ENCODE measurements at places on chromosomes 2 and 18.

GRCh38 chr2:238863231-238863630, 15.3 kb downstream of the TWIST2 start:
- DNase-seq: peak; percentile 34

DNA sequence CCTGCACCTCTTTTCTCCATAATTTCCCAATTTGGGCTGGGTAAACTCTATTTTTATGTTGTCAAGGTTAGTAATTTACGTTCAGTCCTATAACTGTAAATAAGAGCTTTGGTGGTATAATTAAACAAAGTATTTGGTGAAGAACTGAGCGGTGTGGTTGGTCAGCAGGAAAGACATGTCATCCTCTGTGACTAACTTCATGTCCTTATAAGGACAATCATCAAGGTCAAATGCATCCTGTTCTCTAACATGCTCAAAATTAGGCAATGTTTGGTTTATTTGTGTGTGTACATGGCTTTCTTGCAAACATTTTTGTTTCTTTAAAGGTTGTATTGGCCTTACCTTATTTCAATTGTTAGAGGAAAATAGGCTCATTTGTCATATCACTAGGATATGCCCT, 121.5 kb upstream of the NABP1 start:
- no peak for DNase-seq

- DNase-seq: no peak
These were observed 262.0 kb upstream of the PIK3C3 start for GRCh38 chr18:41693008-41693407.

GRCh38 chr18:59651071-59651470, 46.2 kb downstream of the CCBE1 start:
- no peak for DNase-seq

DNA sequence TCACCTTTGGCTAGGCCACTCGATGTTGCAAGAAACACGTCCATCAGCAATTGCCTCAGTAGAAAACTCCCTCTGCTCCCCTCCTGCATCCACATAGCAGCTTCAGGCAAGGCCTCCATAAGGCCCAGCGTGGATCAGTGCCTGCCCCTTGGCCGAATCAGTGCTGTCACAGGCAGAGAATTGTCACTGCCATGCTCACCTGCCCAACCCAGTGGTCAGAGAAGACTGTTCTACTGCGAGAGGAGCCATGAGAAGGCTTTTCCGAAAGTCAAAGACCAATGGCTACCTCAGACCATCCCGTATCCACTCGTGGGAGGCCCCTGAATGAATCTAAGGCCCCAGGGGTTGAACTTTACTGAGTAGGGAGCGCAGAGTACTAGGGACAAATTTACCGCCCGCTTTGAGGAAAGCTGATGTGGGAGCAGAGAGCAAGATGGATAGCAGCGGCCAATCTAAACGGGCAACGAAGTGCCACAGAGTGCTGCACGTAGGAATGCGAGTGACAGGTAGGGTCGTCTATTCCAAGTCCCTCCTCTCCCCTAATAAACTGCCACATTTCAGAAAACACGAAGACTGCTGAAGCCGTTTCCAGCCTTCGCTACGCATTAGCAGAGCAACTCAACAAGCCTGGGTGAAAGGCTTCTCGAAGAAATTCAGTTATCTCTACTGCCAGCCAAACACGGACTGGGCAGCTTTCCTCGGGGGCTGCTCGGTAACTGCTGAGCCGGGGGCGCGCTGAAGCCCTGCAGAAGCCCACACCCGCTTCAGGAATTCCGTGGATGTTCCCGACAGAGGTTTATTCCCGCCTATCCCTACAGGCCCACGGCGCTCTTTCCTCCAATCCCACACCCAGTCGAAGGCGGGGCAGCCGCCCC, 968 bp upstream of the RALBP1 start:
- no peak for DNase-seq

- no peak for DNase-seq
These were observed 45.1 kb downstream of the RHOB start for GRCh38 chr2:20491739-20492531.

Data from SJSA1 (cell line).